Germinal center (tissue), 1 donor: ENCODE measurements at places on chromosomes 5 and 9.

GRCh38 chr5:179244044-179244443 lies 101.2 kb downstream of the ADAMTS2 start:
- DNase-seq, result no peak

- no peak for DNase-seq
These were observed 9.8 kb upstream of the OLFM1 start for GRCh38 chr9:135077497-135078200.

DNA sequence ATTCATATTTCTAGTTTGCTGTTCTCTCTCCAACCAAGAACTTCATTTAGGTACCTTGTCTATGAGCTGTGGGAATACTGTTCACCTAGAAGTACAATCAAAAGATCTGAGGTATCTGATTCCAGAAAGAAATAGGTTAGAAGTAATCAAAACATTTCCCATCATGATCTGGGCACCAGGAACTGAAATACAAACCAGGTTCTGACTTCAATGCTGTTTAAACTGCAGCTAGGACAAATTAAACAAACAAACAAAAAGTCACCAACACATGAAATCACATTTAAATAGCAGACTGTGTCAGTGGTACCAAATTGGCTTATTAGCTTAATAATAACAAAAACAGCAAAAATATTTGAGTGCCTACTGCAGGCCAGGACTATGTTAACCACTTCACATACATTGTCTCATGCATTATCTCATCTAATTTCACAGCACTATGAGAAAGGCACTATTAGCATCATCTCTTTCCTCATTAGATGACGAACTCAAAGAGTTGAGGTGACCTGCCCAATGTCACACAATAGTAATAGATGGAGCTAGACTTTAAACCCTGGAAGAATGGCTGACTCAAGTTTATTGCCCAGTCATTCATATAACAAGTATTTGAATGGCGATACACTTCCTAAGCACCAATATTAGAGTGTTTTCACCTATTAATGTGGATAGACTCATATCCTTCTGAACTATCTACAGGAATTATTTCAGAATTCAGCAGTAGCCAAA lies 14.5 kb downstream of the PLPP1 start:
- no peak for DNase-seq

GRCh38 chr5:143219696-143220095 lies 183.8 kb downstream of the NR3C1 start:
- no peak for DNase-seq

- no peak for DNase-seq
These were observed 18.4 kb upstream of the ZNF474 start for GRCh38 chr5:122110987-122111386.

DNA sequence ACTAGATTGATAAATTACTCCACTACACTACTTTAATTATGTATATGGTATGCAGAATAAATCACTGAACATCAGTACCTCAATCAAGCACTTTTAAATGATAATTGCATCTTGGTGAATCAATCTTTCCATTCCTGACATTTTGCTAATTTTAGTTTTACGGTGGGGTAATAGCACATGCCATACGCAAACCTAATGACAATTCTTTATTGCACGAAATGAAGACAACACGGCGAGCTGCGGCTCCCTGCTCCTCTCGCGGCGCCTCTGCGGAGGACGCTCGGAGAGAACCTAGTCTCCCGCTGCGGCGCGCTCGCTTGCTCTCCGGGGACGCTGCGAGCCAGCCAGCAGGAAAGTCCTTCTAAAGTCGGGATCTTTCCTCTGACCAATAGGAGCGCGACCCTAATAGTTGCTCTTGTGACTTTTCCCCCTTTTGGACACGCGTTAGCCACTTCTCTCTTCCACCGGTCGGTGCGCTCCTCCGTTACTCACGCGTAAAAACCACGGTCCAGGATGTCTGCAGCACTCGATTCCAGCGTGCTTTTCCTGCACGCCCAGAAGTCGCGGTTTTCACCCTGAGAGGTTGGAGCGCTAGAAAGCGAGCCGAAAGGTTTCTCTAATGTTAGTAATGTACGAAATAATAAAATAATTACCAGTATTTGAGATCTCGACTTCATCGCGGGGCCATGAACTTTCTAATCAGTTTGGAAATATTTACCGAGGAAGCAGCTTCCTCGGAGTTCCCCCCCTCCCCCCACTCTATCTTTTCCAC lies 1.0 kb upstream of the MEF2C start:
- DNase-seq, result peak; percentile 51

DNA sequence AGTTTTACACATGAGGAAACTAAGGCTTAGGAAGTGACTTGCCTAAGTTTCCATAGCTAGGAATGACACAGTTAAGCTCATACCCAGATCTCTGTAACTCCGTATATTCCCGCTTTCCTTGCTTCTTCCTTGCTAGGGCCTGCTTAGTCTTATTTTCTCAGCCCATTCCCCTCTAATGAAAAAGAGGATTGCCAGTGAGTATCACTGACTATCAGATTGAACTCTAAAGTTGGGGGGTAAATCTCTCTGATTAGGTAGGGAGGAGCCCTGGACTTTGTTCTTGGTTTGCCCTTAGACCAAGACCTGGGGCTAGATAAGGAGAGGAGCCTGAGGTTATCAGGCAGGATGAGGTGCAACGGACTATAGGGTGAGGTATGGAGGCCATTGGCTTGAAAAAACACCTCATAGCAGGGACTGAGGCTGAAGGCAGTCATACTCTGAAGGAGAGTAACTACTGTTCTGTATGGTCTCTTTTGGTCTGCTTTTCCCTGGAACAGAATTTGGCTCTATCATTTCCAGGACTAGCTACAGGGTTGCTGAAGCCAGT lies 2.5 kb downstream of the TRIM32 start:
- DNase-seq, result no peak

GRCh38 chr5:38598296-38598993 lies 42.0 kb upstream of the LIFR start:
- no peak for DNase-seq

- DNase-seq, result no peak
These were observed 19.0 kb upstream of the FAM169A start for GRCh38 chr5:74885170-74885569.

DNA sequence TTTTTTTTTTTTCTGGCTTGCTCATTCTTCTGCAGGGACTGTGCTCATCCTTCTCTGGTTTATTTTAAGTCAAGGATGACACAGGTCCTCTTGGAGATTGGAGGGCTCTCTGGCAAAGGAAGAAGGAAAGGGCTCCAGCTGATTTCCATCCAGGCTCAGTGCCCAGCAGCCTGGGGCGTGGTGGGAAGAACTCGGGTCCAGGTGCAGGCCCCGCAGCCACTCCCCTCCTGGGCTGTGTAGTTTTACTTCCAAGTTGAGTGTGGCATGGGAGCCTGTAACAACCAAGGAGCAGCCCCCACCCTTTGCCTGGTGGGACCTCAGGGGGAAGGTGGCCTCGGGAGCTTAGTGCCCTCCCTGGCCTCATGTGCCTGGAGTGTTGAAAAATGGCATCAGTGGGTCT lies 58.9 kb downstream of the ANKRD33B start:
- no peak for DNase-seq

DNA sequence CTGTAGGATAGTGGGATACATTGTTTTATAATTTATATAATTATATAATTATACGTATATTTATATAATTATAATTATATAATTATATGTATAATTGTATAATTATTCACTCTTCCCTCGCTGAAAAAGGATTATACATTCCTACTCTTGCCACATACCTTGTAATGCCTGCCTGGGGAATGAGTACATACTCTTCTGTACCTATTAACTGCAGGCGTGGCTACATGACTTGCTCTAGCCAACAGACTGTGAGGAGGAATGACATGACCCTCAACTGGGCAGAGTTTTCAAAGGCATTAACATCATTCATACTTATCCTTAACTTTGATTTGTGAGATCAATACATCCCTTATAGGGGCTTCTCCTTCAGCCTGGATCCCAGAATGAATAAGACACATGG lies 19.1 kb downstream of the ERMP1 start:
- DNase-seq, result no peak

- no peak for DNase-seq
These were observed 88.4 kb upstream of the SH3PXD2B start for GRCh38 chr5:172542651-172543131.

- no peak for DNase-seq
These were observed 43.1 kb downstream of the PAM start for GRCh38 chr5:102798104-102798785.

- DNase-seq, result no peak
These were observed 65.8 kb upstream of the ERCC6L2 start for GRCh38 chr9:95809686-95810085.

GRCh38 chr9:113431191-113431590 lies 20.6 kb downstream of the C9orf43 start:
- DNase-seq, result no peak

- DNase-seq, result no peak
These were observed 9.4 kb downstream of the STARD4 start for GRCh38 chr5:111502956-111503355.

DNA sequence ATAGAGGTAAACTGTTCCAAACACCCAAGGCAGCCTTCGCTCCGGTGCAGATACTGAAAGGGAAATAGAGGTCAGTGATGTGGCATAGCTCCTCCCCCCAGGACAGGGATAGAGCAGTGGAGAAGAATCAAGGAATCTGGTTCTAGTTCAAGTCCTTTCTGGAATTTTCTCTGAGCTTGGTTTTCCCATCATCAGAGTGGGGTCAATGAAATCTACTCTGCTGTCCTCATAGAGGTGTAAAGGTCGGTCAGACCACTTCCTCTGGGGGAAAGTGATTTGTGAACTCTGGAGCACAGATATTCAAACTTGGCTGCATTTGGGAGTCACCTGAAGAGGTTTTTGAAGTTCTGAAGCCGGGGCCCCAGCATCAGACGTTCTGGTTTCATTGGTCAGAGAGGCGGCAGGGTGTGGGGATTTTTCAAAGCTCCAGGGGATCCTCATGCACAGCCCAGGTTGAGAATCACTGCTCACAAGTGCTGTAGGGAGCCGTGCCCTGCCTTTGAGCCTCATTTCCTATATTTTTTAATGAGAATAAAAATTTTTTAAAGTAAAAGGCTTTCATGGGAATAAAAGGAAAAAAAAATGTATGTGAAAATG lies 105.7 kb upstream of the RAD23B start:
- no peak for DNase-seq

- peak; percentile 5 for DNase-seq
These were observed 1.6 kb downstream of the TMEM245 start for GRCh38 chr9:109117856-109118807.

- DNase-seq, result no peak
These were observed 356.8 kb upstream of the DMAC1 start for GRCh38 chr9:8156346-8156745.

DNA sequence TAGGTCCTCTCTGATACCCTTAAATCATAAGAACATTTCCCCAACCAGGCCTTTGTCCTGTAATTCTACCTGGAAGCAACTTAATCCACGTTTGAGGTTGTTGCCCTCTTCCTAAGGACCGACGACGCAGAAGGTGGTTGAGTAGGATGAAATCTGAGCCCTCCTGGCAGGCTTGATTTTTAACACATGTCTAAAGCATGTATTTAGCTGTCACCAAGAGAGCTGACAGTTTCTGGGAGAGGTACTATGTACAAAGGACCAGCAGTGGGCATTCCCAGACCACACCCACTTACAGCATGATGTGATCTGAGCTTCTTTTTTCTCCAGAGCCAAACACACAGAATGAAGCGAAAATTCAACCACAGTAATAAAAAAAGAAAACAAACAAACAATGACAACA lies 260.9 kb downstream of the SH3GL2 start:
- no peak for DNase-seq

DNA sequence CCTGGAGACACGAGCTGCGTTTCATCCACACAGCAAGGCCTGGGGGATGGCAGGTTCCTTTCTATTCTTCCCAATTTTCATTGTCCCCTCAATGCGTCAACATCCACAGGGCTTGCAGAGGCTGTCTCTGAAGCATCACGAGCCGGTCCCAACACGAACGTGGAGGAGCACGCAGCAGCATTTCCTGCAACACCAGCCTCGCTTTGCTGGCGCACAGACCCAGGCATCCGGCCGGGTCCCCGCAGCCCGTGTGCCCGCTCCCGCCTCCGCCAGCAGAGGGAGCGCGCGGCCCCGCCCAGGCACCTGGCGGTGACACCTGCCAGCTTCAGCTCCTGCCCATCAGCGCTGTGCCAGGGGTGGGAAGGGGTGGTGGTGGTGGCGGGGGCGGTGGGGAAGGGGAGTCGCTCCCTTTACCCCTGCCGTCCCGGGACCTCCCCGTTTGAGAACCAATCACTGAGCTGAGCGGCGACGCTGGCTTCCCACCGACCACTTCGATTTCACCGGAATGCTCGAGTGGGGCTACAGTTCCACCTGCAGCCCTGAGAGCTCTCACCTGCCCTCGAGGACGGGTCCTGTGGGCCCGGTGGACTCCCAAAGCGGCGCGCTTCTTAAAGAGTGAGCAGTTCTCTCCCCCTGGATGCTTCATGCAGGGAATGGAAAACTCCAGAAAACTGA lies 464.5 kb downstream of the ICE1 start:
- peak; percentile 79 for DNase-seq

- DNase-seq, result no peak
These were observed 1.9 kb downstream of the PCSK5 start for GRCh38 chr9:75892216-75892911.
